Upper lobe of left lung (tissue), 6 donors: ENCODE measurements at places on chromosomes 4 and X. TPM values are rescaled to one million over a fixed set of nuclear protein-coding genes. Genes with fewer than 3 reads are reported as not detected.

DNA sequence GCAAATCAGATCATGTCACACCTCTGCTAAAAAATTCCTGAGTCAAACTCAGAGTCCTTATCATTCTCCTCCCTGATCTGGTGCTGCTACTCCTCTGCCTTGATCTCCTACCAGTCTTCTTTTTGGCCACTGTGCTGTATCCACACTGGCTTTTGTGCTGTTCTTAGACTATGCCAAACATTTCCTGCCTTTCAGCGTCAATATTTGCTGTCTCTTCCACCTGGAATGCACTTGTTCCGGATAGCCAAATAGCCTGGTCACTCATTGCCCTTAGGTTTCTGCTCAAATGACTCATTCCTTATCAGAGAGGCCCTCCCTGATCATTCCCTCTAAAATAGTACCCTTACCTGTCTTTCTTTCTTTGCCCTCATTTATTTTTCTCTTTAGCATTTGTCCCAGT is 24.4 kb upstream of the RP2 start:
- peak; percentile 23 for DNase-seq

GRCh38 chr4:183738081-183738673 is 79.1 kb downstream of the TRAPPC11 start:
- no peak for DNase-seq

GRCh38 chr4:42371305-42372252 is 25.7 kb upstream of the SHISA3 start:
- DNase-seq, result no peak

GRCh38 chrX:142977128-142977914 is 48.4 kb upstream of the SPANXN4 start:
- no peak for DNase-seq

- DNase-seq, result no peak
Observed at GRCh38 chrX:12505127-12505526, 286.1 kb upstream of the PRPS2 start.

- DNase-seq, result no peak
Observed at GRCh38 chr4:174157106-174157607, 126.3 kb downstream of the FBXO8 start.

GRCh38 chr4:6951880-6952381 is 42.3 kb downstream of the TBC1D14 start:
- no peak for DNase-seq

GRCh38 chr4:31194823-31195222 is 474.7 kb downstream of the PCDH7 start:
- DNase-seq, result no peak

DNA sequence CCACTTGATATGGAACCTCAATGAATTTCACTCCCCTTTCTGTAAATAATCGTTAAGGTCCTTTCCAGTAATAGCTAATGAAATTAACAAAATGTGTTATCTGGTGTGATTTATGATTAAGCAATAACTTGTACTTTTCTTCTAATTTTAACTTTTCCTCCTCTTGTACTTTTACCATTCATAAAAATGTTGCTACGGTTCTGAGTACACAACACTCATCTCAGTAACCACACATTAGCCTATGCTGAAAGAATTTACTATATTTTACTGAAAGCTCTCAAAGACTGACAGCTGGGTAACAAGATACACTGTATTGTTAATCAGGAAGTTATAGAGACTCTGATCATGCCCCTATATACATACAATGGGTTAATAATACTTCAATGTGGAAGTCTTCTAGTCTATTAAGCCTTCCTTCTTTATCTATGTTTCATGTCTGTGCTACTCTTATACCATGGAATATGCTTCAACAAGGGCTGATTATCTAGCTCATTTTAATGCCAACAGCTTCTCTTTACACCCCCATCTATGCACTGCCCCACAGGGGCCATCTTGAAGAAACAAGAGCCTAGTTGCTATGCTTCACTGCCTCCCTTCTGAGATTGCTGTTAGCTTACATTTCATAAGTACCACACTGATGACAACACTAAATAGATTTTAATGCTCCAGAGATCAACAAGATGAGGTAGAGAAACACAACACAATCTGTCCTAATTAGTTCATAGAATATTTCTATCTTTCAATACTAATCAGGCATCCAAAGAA is 39.1 kb downstream of the LAMP2 start:
- no peak for DNase-seq

DNA sequence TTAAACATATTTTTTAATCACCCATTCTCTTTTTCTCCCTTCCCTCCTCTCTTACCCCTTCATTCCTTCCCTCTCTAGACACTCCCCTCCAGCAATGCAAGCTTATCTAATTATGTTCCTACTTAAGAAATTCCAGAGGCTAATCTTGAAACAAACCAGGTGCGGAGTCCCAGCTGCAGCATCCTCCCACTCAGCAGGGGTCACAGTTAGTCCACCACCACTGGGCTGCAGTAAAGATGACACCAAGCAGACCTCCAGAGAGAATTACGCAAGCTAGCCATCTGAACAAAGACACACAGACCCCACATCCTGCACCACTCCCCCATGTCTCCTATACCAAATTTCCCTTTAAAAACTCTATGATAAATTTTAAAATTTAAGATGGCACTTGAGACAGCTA is 13.9 kb upstream of the SEC24B start:
- no peak for DNase-seq

GRCh38 chr4:111230265-111230664 is 607.4 kb upstream of the PITX2 start:
- DNase-seq, result no peak

- DNase-seq, result peak; percentile 36
Observed at GRCh38 chr4:76624241-76624681, 189.2 kb downstream of the SHROOM3 start.

DNA sequence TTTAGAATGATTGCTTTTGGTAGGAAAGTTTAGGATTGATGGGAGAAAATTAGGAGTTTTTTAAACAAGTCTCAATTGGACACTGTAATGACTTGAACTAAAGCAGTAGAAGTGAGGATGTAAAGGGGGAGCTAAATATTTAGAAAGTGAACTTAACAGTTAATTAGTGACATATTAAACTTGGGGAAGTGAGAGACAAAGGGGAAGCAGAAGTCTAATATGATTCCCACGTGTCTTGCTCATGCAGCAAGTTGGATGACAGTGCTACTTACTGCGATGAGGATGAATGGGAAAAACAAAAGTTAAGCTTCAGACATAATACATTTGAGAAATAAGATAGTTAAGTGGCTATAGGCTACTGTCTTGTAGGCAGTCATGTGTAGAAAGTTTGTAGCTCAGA is 110.4 kb downstream of the RPA4 start:
- DNase-seq, result no peak

DNA sequence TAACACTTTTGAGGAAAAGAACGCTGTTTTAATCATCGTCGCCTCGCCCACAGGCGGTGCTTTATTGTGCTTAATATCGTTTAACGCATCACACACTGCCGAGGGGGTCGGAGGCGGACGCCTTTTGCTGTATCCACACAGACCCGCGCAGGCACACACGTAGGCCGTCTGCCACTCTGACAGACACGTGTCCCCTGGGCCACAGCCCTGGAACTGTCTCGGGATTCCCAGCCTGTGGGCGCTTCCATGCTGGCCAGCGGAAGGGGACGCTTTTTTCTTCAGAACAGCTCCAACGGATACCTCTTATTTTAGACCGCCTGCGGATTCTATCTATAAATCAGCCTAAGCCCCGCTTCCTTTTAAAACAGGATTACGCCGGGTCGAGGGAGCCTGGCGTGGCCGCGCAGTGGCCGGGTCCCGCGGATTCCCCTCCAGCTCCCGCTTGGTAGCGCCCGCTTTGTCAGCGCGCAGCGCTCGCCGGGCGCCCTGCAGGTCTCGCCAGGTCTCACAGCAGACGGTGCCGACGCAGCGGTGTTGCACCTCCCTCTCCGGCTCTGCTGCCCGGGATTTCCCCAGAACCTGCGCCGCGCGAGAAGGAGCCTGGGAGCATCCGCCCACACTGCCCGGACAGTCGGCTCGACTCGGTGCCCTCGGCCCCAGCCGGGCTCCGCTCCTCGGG is at the start of gene NOCT:
TSS of gene NOCT (plus strand) at position 513 of the 679 bp plus-strand sequence. CDS start 201 bp downstream, outside the sequence.
- DNase-seq, result peak; percentile 96

DNA sequence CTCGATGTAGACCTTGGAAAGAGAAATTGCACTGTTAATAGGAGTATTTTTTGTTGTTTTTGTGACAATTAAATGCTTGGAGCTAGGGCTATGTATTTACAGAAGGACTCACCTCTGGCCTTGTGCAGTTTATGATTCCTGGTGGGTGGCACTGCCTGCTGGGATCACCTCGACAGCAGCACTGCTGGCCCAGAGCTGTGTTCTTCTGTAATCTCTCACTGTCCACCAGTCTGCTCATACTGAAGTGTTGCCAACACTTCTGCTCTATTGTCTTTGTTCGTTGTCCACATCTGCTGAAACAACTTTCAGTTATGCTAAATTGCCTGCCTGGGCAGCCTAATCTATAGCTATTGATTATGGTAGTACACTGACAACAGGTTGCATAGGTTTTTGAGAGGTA is 194.4 kb upstream of the ANK2 start:
- no peak for DNase-seq

GRCh38 chr4:116829187-116829586 is 256.2 kb downstream of the TRAM1L1 start:
- no peak for DNase-seq

DNA sequence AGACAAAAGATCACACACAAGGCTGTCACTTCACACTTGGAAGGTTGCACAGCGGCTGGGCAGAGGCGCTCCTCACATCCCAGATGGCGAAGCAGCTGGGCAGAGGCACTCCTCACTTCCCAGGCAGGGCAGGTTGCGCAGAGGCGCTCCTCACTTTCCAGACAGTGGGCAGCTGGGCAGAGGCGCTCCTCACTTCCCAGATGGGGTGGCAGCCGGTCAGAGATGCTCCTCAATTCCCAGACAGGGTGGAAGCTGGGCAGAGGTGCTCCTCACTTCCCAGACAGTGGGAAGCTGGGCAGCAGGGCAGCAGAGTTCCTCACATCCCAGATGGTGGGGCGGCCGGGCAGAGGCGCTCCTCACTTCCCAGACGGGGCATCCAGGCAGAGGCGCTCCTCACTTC is 199.2 kb downstream of the RTL9 start:
- DNase-seq, result peak; percentile 22

DNA sequence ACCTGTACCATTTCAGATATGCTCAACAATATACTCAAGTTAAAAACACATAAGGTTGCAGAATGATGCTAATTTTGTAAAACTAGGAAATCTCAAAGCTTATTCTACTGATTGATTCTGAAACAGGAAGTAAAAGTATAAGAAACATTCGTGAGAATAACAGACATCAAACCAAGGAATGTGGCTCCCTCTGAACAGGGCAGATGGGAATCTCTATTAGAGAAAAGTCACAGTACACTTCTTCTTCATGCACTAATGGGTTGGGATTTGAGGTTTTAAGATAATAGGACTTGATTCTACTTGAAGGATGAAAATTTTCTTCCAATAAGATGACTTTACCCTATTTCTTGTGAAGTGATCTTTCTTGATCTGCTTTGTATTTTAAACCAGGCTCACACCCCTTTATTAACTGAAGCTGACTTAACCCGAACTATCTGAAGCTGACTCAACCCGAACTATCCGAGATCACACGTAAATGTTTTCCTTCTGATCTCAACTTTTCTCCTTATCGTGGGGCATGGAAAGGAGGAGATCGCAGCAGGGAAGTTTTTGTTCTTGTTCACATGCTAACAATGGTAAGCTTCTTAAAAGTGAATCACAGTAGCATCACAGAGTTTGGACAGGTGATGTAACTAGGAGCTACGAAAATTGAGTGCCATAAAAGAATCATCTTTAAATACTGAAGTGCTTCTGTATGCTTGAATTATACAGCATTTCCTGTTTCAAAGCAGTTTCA is 363.1 kb upstream of the ZFP42 start:
- DNase-seq, result no peak

The CSAG2 gene
- total RNA-seq, result not detected

The SHISA3 gene
- 1.4 TPM for total RNA-seq

The NDNF gene
- 89.8 TPM for total RNA-seq

The HPSE gene
- total RNA-seq, result 2.7 TPM

The ZFYVE28 gene
- 16.6 TPM for total RNA-seq

The RPS6KA6 gene
- total RNA-seq, result 1.4 TPM
